ENCODE measurements at places on chromosomes 7 and 10. TPM values are rescaled to one million over a fixed set of nuclear protein-coding genes. Genes with fewer than 3 reads are reported as not detected.

DNA sequence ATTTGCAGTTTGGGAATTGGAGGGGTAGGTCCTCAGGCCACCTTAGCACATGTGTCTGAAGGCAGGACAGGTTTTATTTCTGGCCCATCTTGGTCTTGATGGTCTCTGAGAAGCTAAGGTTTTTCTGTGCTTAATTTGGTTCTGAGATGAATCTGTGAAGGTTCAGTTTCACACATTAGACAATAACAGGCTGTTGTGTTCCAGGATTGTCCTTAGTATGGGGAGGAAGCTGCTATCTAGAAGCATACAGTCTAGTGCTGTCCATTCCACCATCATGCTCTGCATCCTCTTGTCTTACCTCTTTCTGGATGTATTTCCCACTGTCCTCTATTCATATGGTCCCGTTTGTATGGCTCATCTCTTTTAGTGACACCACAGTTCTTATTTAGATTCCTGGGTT, 7.1 kb downstream of the UBE2D1 start:
- DNase-seq: no peak

DNA sequence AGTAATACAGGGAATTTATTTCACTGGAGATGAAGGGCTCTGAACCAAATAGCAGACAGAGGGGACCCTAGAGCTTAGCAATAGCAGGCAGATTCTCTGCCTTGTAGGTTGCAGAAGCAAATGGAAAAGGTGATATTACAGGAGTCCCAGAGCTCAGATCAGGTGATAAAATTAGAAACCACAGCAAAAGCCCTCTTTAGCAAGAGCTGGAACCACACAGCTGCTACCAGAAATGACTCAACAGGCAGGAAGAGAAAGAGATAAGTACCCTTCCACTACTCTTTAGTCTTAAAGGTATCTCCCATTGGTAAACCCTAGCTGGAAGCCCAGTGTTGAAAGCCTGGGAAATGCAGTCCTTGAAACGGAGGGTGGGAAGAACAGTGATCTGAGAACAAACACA, 535.6 kb upstream of the GHITM start:
- DNase-seq: peak; percentile 50

- no peak for DNase-seq
These were observed 24.6 kb upstream of the ZMIZ1 start for GRCh38 chr10:79044036-79044632.

GRCh38 chr10:285216-285615, 150.0 kb downstream of the ZMYND11 start:
- DNase-seq: no peak

DNA sequence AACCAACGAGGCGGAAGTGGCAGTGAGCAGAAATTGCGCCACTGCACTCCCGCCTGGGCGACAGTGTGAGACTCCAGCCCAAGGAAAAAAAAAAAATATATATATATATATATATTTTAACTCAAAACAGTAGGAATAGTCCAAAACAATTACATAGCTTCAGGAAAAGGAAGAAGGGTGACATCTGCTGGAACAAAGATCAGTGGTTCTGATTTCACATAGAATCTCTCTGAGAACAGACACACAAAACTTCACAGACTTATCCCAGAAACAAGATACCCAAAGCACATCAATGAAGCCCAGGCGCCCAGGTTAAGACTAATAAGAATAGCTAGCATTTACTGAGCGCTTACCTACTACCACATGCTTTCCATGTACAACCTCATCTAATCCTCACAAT, 45.0 kb downstream of the DNMBP start:
- peak; percentile 74 for DNase-seq

DNA sequence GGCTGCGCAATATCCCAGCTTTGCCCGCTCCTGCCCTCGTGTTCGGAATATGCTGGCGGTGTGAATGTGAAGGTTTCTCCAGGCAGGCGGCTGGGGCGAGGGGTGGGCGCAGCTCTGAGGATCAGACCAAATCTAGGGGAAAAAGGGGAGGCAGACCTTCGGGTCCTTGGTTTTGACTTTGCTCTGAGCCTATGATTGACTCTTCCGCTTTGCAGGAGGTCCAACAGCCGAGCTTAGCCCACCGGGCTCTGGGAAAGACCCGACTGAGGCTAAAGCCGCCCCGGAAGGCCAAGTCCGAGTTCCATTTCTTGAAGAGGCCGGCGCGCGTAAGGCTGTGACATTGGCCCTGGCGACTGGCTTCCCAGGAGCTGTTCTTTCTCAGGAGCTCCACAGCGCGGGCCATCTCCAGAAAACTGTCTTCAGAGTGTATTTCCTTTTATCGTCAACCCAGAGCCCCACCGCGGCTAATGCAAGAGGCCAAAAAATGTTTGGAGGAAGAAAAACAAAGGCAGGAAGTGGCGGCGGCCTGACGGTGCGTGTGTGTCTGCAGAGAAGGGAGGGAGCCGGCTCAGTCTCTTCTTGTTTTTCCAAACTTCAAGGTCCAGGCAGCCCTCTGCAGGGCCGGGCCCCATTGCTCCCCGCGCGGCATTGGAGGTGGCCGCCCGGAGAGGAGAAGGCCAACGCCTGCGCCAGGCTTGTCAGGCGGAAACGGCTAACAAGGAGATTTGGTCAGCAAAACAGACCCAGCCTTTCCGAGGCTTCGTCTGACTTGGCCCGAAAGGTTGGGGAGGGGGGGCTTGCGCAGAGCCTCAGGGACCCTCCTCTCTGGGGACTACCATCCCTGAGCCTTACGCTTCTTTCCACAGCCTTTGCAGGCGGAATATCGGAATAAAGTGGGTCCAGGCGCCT, 3.6 kb upstream of the HOXA11 start:
- DNase-seq: no peak

- DNase-seq: no peak
These were observed 34.2 kb upstream of the EPC1 start for GRCh38 chr10:32381165-32381564.

DNA sequence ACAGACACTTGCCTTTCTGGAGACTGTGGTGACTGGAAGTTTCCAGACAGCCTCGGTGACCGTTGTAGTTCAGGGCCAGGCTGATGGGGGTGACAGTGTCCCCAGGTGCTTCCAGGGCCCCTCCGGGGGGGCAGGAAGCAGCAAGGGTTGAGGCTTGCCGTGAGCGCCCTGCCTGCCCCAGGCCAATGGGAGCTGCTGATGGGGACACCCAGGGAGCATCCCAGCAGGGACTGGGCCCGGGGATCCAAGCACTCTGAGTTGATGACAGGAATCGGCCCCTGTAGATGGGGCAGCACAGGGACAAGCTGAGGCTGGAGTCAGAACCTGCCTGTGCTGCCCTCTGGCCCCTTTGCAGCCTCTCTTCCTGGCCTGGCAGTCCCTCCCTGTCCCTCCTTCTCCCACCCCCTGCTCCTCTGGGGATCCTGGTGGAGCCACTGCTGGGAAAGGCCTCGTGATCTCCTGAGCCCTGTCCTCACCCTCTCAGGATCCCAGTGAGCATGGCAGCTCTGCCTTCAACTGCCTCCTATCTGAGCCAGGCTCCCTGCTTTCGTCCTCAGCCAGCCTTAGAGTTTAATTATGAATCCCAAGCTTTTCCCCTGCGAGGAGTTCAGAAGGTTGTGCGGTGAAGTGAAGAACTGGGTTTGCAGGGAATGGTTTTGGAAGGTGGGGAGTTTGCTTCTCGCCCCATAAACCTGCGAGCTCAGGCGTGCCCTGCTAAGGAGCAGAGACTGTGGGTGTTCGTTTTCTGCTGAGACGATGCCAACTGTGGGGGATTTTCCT, 84.7 kb downstream of the ADCY1 start:
- no peak for DNase-seq

GRCh38 chr7:91674470-91674869, 206.0 kb downstream of the MTERF1 start:
- DNase-seq: no peak

CLIP2 gene
- 28.1 TPM for total RNA-seq

SPDYE2 gene
- total RNA-seq: not detected

GRCh38 chr7:150787321-150788281, 12.6 kb downstream of the TMEM176B start:
- no peak for DNase-seq

CFAP69 gene
- total RNA-seq: 0.44 TPM

GRCh38 chr7:13151978-13152377, 464.5 kb downstream of the ARL4A start:
- DNase-seq: no peak

- DNase-seq: no peak
These were observed 58.6 kb upstream of the EBF3 start for GRCh38 chr10:130022511-130023299.

KCNIP2 gene
- total RNA-seq: under 0.01 TPM

DNA sequence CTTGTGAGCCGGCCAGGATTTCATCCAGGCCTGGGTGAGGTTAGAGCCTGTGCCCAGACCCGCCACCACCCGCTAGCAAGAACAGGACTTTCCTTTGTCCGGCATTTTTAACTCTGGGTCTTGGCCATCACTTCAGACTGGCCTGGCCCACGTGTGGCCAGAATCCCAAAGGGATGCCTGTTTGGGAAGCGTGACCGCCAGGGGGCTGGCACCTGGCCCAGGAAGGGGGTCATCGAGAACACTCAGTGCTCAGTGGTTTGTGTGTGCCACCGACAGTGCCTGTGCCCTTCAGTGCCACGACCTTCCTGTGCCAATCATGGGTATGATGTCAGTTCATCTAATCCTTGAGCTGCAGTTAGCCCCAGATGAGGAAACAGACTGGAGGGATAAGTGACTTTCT, 85.0 kb downstream of the ZMIZ1 start:
- no peak for DNase-seq

- DNase-seq: no peak
These were observed 37.1 kb downstream of the ELMO1 start for GRCh38 chr7:37411444-37412034.

DNA sequence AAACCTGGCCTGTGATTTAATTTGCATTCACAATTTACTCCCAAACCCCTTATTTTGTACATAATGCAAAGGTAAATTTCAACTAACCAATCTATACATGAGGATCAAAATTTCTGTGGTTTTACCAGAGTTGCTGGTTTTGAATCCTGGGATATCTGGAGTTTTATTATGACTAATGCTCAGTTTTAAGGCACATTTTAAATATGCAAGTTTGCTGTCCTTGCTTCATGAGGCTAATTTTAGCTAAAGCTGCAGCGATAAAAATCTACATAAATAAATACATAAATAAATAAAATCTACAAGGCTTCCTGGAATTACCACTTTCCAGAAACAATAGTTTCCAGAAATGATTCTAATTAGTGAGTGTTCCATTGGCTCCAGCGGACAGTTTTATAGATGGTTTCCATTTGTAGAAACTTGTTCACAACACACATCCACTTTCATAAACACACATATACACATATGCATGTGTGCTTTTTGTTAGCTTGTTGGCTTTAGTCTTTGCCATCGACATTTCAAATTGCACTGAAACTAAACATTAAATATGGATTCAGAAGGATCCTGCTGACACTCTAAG, 339.5 kb upstream of the NRP1 start:
- DNase-seq: no peak

DNA sequence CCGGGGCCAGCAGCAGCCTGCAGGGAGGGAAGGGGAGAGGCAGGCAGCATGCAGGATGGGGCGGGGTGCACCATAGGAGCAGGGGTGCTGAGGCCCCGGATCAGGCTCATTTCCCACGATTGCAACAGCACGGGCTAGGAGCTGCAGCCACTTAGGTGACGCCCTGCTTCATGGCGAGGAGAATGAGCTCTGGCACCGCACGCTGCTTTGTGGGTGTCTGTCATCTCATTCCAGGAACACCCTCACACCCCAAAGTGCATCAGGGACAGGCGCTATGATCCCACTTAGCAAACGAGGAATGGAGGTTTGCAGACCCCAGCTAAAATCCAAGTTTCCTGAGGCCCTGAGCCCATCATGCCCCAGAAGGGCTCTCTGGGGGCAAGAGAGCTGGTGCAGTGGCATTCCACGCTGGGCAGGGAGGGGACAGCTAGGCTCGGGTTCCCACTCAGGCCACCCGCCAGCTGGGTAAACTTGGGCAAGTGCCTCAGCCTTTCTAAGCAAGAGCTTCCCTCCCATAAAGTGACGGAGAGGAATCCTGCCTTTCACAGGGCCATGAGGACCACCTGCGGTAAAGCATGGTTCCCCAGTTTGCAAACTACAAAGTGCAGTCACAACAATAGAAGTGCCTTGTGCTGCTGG, 9.3 kb downstream of the KCNH2 start:
- no peak for DNase-seq

- DNase-seq: no peak
These were observed 90.1 kb downstream of the PCDH15 start for GRCh38 chr10:54710918-54711317.

HYAL4 gene
- total RNA-seq: 0.20 TPM

DNA sequence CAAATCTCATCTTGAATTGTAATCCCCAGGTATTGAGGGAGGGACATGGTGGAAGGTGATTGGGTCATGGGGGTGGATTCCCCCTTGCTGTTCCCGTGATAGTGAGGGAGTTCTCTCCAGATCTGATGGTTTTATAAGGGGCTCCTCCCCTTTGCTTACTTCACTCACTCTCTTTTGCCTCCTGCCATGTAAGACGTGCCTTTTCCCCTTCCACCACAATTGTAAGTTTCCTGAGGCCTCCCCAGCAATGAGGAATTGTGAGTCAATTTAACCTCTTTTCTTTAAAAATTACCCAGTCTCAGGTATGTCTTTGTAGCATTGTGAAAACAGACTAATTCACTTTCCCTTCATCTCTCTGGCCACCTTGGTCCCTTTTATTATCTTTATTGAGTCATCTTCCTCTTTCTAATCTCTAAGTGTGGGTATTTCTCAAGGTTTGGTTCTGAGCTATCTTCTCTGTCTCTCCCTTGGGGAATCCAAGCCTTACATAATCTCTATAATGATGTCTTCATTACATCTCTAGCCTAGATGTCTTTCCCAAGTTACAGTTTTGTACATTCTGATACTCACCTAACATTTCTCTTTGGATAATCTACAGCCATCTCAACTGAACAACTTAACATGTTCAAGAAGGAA, 99.1 kb upstream of the JCAD start:
- DNase-seq: no peak

DNA sequence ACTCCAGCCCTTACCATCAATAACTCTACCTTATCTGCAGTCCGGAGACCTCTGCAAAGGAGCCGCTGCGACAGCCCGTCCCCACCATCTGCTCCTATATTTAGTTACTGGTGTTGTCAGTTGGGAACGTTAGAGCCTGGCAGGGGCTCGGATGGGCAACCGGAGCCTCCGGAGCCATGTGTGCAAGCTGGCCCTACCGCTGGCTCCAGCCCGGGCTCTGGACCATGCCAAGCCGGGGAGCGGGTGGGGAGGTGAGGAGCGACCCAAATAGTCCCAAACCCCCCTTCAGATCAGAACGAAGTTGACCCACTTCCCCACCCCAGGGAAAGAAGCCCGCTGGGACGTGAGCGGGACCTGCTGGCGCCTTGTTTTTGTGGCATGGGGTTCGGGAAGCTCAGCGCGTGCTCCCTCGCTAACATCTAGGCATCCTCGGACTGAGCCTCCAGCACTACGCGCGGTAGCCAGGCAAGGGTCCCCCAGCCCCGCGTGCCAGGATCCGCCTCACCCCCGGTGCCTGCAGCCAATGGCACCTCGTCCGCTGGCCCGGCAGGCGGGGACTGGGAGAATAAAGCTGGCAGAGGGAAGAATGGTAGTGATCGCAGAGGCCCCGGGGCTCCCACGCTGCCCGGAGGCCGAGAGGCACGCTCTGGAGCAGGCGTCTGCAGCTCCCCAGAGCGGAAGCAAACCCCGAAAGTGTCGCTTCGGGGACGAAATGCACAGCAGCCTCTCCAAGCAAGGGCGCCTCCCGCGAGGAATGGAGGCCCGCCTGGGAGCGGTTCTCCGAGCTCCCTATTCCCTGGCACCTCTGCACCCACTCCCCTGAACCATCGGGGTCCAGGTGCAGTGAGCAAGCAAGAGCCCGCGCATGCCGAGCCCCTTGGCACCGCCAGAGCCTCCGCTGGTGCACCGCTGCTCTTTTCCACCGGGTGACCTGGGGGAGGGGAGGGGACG, 679 bp downstream of the LRRC20 start:
- peak; percentile 52 for DNase-seq

GRCh38 chr7:144474800-144475615, 71.5 kb upstream of the NOBOX start:
- no peak for DNase-seq

- no peak for DNase-seq
These were observed at the start of gene CARD11 for GRCh38 chr7:3043544-3044371. Gene CARD11, minus strand, starts transcription at chr7:3043867. Its CDS starts 85,361 bp downstream, at chr7:2958506.
